ENCODE measurements at places on chromosomes 5 and 9.
A peak's percentile ranks its signal among the peaks of the same experiment; 100 is the strongest.

- DNase-seq, result no peak
Measured at GRCh38 chr5:127702434-127702833, 757 bp upstream of the CCDC192 start.

DNA sequence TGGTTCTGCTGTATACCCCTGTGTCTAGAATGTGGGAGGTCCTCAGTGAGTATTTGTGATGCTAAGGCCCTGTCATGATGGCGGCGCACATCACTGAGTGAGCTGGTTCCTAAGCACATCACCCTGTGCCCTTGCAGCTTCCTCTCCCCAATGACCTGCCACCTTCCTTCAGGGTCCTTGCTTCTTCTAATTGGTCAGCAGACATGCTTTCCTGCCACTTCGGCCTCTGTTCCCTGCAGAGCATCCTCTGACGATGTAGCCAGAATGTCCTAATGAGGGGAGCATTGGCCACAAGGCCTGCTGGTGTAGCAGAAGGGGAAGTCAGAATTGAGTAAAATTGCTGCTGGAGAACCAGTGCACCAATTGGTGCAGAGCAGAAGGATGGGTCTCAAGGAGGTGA is 31.1 kb upstream of the ANGPTL2 start:
- no peak for DNase-seq

- no peak for DNase-seq
Measured at GRCh38 chr9:13568405-13568804, 288.9 kb upstream of the MPDZ start.

- DNase-seq, result no peak
Measured at GRCh38 chr9:5085993-5086392, 99.4 kb downstream of the INSL6 start.

- DNase-seq, result no peak
Measured at GRCh38 chr5:40603378-40603777, 76.3 kb upstream of the PTGER4 start.

- peak; percentile 25 for DNase-seq
Measured at GRCh38 chr9:32968101-32969011, 33.1 kb downstream of the APTX start.

DNA sequence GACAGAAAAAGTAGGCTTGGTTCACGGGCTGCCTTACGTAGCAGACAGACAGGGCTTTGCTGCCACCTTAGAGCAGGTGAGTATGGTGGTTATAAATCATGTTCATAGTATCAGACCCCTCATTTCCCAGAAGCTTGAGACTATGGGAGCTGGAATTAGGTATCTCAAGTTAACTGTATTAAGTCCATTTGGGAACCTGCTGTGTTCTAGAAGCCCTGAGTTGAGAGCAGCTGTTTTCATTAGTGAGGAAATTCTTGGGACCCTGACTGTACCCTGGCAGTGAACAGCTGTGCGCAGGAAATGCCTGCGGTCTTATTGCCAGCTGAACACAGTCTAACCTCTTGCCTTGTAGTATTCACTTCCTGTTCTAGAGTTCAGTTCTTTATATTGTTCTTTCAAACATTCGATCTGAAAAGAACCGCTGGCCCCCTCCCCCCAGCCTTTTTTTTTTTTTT is 29.8 kb downstream of the UGCG start:
- DNase-seq, result peak; percentile 15

DNA sequence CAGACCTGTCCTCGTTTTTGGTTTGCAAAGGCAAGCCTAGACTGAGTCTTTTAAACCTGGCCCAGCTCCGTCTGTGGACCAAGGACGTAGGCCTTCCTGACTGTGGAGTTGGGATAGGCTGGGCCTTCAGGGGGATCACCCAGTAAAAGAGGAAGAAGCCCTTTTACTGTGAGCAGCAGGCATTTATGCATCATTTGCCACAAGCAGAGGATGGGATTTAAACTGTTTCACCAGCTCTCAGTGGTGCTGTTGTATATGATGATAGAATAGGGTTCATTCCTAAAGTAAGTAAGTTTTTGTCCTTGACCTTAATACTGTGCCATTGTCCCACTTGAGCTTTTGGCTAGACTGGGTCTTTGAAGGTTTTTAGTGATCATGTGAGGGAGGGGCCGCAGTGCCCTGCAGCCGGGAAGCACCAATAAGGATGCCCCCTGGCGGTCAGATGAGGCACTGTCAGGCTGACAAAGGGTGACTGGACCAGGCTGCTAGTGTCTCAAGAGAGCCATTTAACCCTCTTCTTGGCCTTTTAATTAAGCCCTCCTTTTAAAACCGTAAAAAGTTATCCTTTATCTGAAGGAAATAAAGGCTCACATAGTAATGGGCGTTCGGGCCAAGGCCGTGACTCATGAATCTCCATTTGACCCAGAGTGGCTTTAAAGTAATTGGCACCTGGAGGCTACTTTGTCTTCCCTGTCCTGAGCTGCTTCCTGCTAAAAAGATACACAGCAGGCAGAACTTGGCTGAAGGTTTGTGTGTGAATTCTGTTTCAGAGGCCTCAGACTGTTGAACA is 74.0 kb downstream of the UBAP1 start:
- peak; percentile 28 for DNase-seq

GRCh38 chr9:34341659-34342295 is 12.4 kb downstream of the NUDT2 start:
- DNase-seq, result no peak

- DNase-seq, result no peak
Measured at GRCh38 chr9:34493972-34494535, 28.7 kb downstream of the ENHO start.

Measured in stimulated activated CD4-positive, alpha-beta T cell treated with anti-CD3 and anti-CD28 coated beads, Interleukin-12 subunit alpha, Interleukin-12 subunit beta, amount 100 ng/mL, for 48 hours (primary cell).